Thoracic aorta (tissue), 2 donors: ENCODE measurements at places on chromosomes 6 and 20. TPM values are rescaled to one million over a fixed set of nuclear protein-coding genes. Genes with fewer than 3 reads are reported as not detected.

DNA sequence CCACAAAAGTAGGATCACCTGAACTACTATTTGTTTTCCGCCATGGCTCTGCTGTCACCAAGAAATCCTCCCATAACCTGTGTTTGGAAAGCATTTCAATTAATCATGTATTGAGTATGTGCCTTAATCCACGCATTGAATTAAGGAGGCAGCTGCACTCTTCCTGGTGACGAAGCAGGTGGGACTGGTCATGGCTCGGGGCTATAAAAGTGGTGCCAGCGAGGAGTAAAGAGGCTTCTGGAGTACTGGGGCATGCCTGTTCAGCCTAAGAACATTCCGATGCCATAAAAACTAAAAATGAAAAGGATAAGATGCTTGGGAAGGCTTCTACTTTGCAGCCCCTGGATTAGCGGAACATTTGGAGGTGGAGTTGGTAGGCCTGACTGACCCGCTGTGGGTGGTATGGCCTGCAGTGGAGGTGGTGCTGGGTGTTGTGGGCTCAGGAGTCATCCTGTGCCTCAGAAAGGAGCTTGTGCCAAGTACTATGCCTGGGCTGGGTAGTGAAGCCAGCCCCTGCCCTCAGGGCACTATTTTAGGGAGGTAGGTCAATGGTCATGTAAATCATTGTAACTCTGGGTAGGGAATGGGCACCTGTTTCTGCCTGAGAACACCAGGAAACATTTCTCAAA, 110.5 kb downstream of the B3GAT2 start:
- no peak for DNase-seq

DNA sequence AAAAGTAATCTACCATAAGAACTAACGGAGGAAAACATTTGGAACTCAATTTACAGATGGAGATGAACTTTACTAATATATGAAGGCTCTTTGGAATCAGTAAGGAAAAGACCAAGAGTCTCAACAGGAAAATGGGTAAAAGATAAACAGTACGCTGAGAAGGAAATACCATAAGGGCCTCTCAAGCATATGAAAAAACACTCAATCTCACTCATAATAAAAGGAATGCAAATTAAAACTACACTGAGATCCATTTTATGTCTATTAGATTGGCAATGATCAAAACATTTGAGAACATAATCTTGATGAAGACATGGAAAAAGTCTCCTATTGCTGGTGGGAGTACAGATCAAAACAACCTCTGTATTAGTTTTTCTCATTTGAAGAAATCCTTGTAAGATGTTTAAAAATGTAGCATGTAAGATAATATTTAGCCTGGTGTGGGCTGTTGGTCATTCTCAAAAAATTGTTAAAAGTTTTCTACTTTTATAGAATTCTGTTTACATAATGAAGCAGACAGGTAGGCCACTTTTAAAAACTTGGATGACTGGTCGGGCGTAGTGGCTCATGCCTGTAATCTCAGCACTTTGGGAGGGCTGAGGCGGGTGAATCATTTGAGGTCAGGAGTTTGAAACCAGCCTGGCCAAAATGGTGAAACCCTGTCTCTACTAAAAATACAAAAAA, 14.5 kb downstream of the REV3L start:
- DNase-seq: no peak

DNA sequence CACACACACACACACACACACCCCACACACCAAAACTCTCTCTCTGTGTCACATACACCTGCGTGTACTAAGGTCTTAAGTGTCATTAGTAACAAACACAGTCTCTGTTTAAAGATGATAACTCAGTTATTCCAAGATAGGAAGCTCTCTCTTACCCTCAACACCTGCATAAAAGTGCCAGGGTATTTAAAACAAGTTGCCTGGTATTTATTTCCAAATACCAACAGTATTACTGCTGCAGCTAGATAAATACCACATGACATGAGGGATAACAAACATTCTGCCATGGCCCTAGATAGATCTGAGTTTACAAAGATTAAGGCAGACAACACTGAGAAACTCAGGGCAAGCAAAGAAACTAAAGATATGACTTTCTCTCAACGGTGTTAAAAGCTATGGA, 118.5 kb downstream of the SIM1 start:
- no peak for DNase-seq

- no peak for DNase-seq
These were observed 576.4 kb downstream of the HTR1B start for GRCh38 chr6:76886900-76887299.

Gene PXT1
- total RNA-seq: not detected

DNA sequence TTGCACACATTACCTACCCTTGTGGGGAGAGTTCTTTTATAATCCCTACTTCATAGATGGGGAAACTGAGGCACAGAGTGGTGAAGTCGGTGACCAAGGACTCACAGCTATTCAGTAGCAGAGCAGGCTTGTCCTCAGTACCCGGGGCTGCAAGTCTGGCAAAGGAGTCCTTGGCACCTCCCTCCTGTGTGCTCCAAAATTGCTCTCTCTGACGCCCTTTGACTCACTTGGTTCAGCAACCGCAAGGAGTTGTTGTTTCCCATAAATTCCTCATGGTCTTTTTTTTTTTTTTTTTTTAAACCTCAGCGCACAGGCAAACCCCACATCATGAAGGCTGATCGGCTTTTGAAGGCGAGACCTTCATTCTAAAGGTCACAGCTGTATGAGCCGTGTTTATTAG, 143.2 kb downstream of the CEBPB start:
- no peak for DNase-seq

DNA sequence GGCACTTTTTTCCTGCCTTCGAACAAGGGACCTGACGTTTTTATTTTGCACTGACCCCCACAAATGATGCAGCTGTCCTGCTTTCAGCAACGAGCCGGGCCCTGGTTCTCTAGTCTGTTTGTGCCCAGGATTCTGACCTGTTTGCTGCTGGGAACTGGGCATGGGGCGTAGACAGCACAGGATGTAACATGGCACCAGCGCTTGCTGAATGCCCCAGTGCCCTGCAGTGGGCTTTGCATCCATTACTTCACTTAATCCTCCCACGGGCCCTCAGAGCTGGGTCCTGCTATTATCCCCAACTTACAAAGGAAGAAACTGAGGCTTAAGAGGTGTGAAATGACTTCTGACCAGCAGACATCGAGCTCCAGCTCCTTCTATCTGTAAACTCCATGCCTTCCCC, 80.4 kb upstream of the PMEPA1 start:
- no peak for DNase-seq
